NCI-H2029 treated with DMSO at 0.1 percent for 48 hours (cell line): ENCODE measurements at places on chromosomes 7 and 10.

GRCh38 chr10:125152450-125153368, 7.7 kb downstream of the CTBP2 start:
- DNase-seq: no peak

DNA sequence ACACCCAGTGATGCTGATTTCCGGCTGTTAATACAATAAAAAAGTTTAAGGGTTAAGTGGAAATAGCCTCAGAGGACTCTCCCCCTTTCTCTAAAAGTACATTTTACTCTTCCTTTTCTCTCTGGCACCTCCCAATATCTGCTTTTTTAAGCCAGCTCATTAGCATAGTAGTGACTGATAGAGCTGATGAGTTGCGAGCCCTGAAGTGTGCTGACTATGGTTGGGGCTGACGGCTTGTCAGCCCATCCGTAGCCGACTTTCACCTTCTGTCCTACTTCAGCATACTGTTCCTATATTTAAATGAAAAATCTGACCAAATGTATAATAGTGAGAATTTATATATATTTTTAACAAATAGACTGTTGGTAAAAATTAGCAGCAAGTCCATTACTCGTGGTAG, 80.0 kb downstream of the SHH start:
- no peak for DNase-seq

GRCh38 chr7:117140921-117141320, 181.9 kb downstream of the WNT2 start:
- DNase-seq: no peak

DNA sequence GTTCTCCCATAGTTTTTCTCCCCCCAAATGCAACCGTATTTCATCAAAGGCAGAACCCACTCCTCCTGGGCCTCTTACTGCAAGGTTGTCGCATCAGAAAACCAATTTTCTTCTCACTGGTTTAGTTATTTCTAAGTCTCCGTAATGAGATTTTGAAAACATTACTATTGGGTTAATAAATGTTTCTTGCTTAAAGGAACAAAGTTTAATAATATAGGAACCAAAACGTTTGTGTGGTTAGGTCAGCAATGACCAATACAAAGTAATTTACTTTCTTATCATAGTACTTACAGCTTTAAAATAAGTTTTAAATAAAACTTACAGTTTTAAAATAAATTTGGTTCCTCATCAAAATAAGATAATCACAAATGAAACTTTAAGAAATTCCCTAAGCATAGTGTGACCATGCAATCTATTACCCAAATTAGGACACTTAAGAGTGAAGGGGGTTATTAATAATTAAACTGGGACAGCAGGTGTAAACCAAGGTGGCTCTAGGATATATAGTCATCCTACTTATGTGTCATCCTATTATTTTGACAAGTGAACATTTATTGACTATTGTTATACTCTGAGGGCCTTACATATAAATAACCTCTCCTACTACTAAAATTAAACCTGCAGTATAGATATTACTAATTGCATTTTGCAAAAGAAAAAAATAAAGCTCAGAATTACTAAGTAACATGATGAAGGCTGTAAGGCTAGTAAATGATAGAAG, 415.4 kb upstream of the LRRN3 start:
- DNase-seq: no peak
